ENCODE measurements at places on chromosomes 4 and X. TPM values are rescaled to one million over a fixed set of nuclear protein-coding genes. Genes with fewer than 3 reads are reported as not detected.

RHOXF1 gene
- not detected for total RNA-seq

GPR143 gene
- 7.9 TPM for total RNA-seq

GJB1 gene
- not detected for total RNA-seq

DMP1 gene
- total RNA-seq, result not detected

KLKB1 gene
- total RNA-seq, result 21.8 TPM

COL4A5 gene
- 49.1 TPM for total RNA-seq

MAP9 gene
- 16.0 TPM for total RNA-seq

REELD1 gene
- not detected for total RNA-seq

POLN gene
- total RNA-seq, result 1.5 TPM

AP1AR gene
- 24.2 TPM for total RNA-seq

VBP1 gene
- total RNA-seq, result 83.9 TPM

NIPAL1 gene
- 13.1 TPM for total RNA-seq

SRPK3 gene
- total RNA-seq, result not detected

SLC49A3 gene
- 6.9 TPM for total RNA-seq

SORBS2 gene
- total RNA-seq, result 8.8 TPM

CLTRN gene
- total RNA-seq, result 1.8 TPM

PNCK gene
- total RNA-seq, result 26.8 TPM

NEIL3 gene
- 8.3 TPM for total RNA-seq

DHX15 gene
- 287 TPM for total RNA-seq

GIMD1 gene
- total RNA-seq, result not detected

ANTXR2 gene
- 5.3 TPM for total RNA-seq

TMPRSS11B gene
- not detected for total RNA-seq

HERC5 gene
- total RNA-seq, result 17.2 TPM

GBA3 gene
- total RNA-seq, result not detected

GLRA3 gene
- 0.09 TPM for total RNA-seq

SERTM2 gene
- 0.22 TPM for total RNA-seq

UCHL1 gene
- 513 TPM for total RNA-seq

ABCG2 gene
- total RNA-seq, result 1.7 TPM

MAGEC2 gene
- not detected for total RNA-seq

HNRNPDL gene
- 472 TPM for total RNA-seq

SLC4A4 gene
- total RNA-seq, result 1.1 TPM

MAGEB18 gene
- total RNA-seq, result not detected

PAGE1 gene
- total RNA-seq, result not detected

GAGE12E gene
- total RNA-seq, result not detected

MAGED4B gene
- 111 TPM for total RNA-seq

TCP11X2 gene
- not detected for total RNA-seq

HOPX gene
- total RNA-seq, result not detected

FAM13A gene
- 12.9 TPM for total RNA-seq

Data from H9 (cell line).